ENCODE measurements at places on chromosomes 2 and 18.

DNA sequence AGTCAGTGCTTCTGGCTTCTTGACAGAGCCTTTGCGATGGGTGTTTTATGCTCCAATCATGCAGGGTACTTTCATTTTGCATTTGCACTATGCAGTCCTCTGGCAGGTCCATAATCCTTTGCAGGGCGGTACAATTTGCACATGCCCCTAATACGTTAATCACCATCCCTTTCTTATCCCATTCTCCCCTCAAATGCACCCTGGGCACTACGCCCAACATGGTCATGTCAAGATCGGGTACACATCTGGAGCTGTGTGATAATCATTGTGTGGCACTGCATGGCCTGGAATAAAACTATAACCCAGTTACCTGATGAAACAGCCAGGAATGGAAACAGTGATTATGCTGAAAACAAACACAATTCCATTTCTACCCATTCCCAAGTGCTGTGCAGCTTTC is 27.7 kb downstream of the LOXHD1 start:
- DNase-seq = no peak

DNA sequence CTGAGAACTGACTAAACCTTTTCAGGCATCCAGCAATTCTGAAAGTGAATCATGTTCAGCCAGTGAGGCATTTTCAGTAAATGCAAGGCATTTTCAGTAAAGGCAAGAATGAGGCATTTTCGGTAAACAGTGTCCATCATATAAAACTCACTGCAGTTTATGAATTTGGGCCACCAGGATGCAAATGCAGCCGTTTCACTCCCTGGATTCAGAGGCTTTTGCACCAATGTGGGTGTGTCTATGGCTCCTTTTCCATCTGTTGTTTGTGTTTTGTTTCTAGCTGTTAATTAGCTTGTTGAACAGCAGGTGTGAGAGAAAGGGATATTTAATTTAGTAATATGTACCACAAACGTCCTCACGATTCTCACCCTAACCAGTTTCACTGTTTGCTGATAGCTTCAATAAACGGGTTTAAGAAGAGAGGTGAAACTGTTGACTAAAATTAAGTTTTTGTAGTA is 116.3 kb upstream of the PGAP1 start:
- no peak for DNase-seq

DNA sequence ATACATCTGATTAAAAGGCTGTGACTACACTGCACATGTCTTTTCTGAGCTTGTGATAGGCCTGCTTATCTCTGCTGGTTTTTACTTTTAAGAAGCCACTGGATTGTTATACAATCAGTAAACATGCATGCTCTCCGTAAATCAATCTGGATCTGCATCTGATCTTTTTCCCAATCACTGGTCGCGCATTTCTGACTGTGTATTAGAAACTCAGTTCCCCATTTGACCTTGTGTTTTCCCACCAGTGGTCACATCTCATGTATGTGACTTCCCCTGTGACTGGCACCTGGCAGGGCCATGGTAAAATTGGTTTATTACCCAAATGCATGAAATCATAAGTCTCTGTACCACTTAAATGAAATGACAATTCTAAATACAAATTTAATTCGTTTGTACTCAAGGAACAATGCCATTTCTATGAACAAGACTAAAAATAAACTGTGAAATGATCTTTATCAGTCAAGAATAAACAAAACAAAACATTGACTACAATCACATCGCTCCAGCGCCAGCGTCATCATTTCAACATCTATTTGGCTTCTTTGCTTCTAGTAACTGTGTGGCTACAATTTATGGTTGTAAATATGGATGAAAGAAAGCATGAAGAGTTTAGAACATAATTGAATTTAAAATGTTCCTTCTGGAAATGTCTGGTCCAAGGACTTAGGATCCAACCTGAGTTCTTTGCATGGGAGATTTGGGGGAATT is 396.6 kb upstream of the TRIB2 start:
- DNase-seq = no peak

GRCh38 chr2:127320586-127321275 is 26.8 kb upstream of the ERCC3 start:
- DNase-seq = no peak

GRCh38 chr2:22843919-22844537 is 541.0 kb upstream of the KLHL29 start:
- no peak for DNase-seq

DNA sequence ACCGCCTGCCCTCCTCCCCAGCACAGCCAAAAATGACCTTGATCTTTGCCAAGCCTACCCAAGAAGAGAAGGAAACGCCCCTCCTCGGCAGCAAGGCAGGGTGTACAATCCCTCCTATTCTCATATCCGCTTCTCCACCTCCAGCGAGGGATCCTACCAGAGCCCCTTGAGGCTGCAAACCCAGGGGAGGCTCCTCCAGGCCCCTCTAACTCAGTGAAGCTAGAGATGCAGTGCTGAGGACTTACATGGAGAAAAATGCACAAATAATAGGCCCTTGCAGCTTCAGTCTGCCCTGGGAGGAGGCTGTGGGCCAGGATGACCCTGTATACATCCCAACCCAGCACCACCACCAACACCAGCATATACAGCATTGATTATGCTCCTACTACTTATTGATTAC is 46.9 kb upstream of the POMC start:
- DNase-seq = no peak

DNA sequence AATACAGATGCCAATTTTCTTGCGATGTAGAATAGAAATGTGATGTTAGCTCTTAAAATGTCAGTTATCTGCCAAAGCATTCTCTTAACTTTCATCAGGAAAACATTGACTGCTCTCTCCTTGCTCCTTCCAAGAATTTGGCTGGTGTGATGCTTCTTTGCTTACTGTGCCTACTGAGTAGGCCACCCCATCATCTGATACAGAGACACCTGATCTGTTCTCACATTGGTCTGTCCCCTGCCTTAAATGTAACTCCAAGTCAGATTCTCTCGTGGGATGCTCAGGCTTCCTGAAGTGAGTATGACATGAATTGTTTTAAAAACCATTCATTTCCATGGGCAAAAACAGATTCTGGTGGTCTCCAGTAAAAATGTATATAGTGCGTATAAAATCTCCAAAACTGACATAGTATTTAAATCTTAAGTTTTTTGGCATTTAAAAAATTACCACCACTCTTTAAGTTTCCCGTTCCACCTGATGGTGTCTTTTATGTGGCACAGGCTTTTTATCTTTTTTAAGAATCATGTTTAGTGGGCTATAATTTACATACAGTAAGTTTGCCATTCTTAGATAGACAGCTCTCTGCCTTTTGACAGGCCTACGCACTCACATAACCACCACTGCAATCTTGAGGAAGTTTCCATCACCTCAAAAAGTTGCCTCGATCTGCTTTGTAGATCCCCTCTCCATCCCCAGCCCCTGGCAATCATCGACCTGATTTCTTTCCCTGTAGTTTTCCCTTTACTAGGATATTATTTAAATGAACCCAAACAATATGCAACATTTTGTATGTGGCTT is 36.6 kb downstream of the UBE2F start:
- no peak for DNase-seq

DNA sequence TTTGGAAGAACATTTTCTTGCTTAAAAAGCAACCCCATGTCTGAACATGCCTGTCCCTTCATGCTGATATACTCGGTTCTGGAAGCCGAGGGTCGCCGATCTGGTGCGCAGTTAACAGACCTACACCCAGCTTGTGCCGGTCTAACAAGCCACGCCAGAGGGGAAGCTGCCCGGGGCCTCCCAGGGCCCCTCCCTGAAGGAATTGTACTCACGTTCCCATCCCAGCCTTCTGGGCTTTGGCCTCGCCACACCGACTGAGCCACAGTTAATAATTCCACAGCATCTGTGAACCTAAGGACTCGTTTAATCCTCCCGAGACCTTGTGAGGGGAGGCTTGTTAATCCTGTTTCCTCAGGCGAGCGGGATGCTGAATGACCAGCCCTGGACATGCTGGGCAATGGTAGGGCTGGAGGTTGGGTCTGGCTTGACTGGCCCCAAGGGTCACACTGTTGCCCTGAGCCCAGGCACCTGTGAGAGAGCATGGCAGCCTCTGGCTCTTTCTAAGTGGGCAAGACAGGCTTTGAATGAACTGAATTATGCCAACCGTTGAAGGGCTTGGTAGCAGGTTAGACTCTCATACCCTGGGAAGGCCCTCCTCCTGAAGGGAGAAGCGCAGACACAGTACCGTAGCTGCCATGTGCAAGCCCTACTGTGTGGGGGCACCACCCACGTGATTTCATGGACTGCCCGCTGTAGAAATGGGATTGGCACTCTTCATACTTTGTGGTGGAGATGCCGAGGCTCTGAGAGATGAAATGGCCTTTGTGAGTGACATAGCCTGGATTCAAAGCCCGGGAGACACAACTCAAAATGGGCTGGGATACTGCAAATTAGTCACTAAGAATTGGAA is 27.9 kb upstream of the ODC1 start:
- no peak for DNase-seq

- no peak for DNase-seq
These were observed 56.6 kb upstream of the HK2 start for GRCh38 chr2:74777161-74777900.

- no peak for DNase-seq
These were observed 15.0 kb downstream of the INPP4A start for GRCh38 chr2:98459496-98460175.

DNA sequence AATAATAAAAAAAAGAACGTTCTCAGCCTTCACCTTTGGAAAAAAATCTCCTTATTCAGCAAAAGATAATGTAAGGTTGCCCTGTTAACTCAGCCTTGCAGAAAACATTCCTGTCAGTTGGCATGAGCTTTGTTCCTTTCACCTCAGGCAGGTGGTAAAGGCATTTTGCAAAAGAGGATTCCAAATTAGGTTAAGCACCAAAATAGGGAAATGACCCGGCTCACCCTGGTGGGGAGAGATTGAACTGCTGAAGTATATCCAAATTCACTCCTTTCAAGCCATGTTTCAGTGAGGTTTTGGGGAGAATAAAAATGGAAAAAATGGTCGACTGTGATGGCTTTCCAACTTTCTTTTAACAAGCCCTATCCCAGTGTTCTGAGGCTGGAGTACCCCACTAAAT is 1988.8 kb upstream of the PIK3C3 start:
- DNase-seq = no peak

DNA sequence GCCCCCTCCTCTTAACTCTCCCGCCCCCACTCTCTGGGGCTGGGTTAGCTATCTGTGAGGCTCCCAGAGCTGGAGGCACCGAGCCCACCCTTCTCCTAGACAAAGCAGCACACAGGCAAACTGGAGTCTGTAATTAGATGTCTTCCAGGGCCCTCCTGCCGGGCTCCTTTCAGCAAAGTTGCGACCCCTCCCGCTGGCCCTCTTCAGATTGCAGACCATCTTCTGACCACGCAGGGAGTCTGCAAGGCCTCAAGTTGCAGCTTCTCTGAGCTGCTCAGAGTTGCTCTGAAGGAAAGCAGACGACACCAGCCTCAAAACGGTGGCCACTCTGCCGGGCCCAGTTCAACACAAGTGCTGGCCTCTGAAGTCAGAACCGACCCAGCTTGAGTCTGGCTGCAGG is 228.4 kb upstream of the COPS8 start:
- no peak for DNase-seq

DNA sequence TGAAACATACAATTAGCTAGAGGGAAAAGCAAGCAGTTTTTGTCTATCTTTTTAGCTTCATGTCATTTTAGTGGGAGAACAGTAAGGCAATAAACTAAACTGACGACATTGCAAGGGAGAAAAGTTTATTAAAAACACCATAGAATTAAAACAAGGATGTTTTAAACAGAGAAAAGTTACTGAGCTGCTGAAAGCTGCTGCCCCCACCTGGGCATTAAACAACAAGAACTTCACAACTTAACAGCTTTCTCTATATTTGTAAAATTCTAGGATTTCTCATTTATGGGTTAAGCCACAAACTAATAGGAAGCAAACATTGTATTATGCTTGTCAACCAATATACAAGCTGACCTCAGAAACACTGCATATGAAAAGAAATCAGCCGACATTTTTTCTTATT is 289.2 kb downstream of the ERBB4 start:
- DNase-seq = no peak

All from right renal cortex interstitium (tissue), 3 donors.